Natural killer cell (primary cell): ENCODE measurements at places on chromosomes 4 and X. TPM values are rescaled to one million over a fixed set of nuclear protein-coding genes. Genes with fewer than 3 reads are reported as not detected.

The MAOA gene
- total RNA-seq = 0.05 TPM

DNA sequence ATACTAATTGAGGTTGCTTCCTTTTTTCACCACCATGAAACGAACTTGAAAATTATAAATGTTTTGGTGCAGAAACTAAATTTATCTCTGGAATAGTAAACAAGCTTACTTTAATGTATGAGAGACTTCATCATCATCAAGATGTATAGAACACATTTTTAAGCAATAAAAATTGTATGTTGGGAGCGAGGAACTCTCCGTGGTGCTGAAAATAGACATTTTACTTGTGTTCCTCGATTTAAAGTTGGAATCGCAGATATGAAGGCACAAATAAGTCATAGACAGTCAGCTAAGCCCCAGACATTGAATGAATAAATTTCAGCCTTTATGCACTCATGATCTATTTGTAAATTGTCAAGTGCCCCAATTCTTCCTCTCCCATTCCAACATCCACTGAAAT lies 310.7 kb downstream of the STK32B start:
- no peaks in the 10 kb centered on the region for H3K36me3 ChIP-seq
- DNase-seq = no peak
- no peak overlapping the region for H3K27ac ChIP-seq
- no peaks in the 10 kb centered on the region for H3K27me3 ChIP-seq

GRCh38 chr4:13881892-13882291 lies 254.4 kb upstream of the BOD1L1 start:
- no peak for DNase-seq
- no peak overlapping the region for H3K27ac ChIP-seq
- no peaks in the 10 kb centered on the region for H3K36me3 ChIP-seq
- H3K27me3 ChIP-seq = no peaks in the 10 kb centered on the region
- no peak overlapping the region for H3K4me3 ChIP-seq

GRCh38 chr4:168577624-168578023 lies 80.8 kb downstream of the PALLD start:
- no peak overlapping the region for H3K4me3 ChIP-seq
- no peak overlapping the region for H3K27ac ChIP-seq
- no peak for DNase-seq
- H3K4me1 ChIP-seq = no peaks in the 10 kb centered on the region

GRCh38 chr4:76984788-76985211 lies 35.2 kb downstream of the SEPTIN11 start:
- no peak overlapping the region for H3K4me3 ChIP-seq
- no peaks in the 10 kb centered on the region for H3K27me3 ChIP-seq
- peaks cover 30% of the 10 kb centered on the region for H3K4me1 ChIP-seq
- DNase-seq = no peak
- no peak overlapping the region for H3K27ac ChIP-seq
